ACHN (cell line): ENCODE measurements at places on chromosomes 12 and 14.

- DNase-seq: no peak
Observed at GRCh38 chr14:24315807-24316596, 4.7 kb downstream of the LTB4R start.

- DNase-seq: no peak
Observed at GRCh38 chr12:19683178-19683927, 244.1 kb downstream of the AEBP2 start.

- DNase-seq: no peak
Observed at GRCh38 chr14:100683578-100683977, 43.1 kb upstream of the DLK1 start.

DNA sequence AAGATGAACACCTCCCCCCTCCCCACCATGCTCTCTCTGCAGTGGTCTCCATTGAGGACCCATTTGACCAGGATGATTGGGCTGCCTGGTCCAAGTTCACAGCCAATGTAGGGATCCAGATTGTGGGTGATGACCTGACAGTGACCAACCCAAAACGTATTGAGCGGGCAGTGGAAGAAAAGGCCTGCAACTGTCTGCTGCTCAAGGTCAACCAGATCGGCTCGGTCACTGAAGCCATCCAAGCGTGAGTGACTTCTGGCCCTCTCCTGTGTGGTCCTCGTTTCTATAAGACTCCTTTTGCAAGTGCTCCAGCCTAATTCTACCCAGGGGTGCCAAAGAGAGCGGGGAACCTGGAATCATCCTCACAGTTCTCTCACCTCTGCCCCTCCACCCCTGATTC is 6.2 kb upstream of the ATN1 start:
- DNase-seq: no peak

DNA sequence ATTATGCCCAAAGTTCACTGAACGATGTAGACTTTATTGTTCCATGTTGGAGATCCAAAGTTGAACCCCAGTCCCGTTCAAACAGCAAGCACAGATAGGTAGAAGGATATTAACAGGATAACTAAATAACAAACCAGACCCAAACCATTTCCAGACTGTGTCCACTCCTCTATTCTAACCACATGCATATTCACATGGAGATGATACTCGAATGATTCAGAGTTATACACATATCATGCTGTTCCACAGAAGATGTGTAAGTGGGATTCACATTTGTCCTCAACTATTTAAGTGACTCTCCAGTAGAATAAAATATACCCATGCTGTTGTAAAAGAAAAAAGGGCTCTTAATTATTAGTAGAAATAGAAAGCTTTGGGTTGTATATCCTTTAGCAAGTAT is 185.9 kb downstream of the ITPR2 start:
- DNase-seq: no peak

DNA sequence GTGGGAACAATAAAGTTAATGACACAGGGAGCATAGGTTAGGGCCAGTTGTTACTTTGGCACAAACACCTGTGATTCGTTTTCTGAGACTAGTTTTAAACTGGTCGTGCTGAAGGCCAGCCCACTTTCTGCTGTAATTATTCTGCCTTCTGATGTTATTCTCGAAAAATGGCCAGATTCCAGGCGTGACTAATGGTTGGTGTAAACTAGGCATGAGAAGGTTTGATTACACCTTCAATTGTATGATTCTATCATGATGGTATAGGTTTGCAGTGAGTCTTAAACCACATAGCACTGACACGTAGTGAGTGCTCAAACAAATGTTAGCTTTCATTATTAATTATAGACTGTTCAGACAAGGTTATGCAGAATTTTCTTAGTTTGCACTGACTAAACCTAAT is 39.0 kb downstream of the CKB start:
- DNase-seq: no peak

- DNase-seq: no peak
Observed at GRCh38 chr12:49975318-49975761, 2.6 kb downstream of the AQP6 start.

- no peak for DNase-seq
Observed at GRCh38 chr14:75373133-75373532, 54.7 kb upstream of the JDP2 start.

- peak; percentile 63 for DNase-seq
Observed at GRCh38 chr12:6828781-6829535, 751 bp downstream of the P3H3 start.

GRCh38 chr12:69897744-69898143 is 72.7 kb downstream of the MYRFL start:
- DNase-seq: peak; percentile 67

- no peak for DNase-seq
Observed at GRCh38 chr14:54864526-54864925, 38.1 kb downstream of the GCH1 start.

DNA sequence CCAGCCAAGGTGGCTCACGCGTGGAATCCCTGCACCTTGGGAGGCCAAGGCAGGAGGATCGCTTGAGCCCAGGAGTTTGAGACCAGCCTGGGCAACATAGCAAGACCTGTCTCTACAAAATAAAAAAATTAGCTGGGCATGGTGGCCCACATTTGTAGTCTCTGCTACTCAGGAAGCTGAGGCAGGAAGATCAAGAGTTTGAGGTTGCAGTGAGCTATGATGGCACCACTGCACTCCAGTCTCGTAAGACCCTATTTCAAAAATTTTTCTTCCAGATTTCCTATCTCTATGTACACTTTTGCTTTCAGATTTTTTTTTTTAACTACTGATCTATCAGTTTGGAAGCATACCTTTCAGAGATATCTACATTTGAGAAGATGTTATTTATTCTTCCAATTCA is 15.3 kb downstream of the SNX6 start:
- DNase-seq: no peak

- DNase-seq: no peak
Observed at GRCh38 chr14:99391671-99392070, 89.0 kb downstream of the SETD3 start.

DNA sequence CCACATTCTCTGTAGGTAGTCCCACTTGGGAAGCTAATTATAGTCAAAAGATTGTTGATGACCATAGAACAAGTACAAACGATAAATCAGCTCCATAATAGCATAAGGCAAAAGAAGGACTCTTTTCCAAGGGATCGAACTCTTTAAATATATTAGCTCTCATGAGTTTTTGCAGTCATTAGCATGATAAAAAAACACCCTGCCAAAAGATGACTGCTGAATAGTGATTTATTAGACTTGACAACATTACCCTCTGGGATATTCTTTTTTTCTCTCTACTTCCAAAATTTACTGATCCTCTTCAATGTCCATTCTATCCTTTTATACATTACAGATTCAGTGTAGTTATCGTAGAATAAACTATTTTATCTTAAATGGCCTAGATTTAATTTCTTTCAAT is 14.2 kb downstream of the EPYC start:
- no peak for DNase-seq

DNA sequence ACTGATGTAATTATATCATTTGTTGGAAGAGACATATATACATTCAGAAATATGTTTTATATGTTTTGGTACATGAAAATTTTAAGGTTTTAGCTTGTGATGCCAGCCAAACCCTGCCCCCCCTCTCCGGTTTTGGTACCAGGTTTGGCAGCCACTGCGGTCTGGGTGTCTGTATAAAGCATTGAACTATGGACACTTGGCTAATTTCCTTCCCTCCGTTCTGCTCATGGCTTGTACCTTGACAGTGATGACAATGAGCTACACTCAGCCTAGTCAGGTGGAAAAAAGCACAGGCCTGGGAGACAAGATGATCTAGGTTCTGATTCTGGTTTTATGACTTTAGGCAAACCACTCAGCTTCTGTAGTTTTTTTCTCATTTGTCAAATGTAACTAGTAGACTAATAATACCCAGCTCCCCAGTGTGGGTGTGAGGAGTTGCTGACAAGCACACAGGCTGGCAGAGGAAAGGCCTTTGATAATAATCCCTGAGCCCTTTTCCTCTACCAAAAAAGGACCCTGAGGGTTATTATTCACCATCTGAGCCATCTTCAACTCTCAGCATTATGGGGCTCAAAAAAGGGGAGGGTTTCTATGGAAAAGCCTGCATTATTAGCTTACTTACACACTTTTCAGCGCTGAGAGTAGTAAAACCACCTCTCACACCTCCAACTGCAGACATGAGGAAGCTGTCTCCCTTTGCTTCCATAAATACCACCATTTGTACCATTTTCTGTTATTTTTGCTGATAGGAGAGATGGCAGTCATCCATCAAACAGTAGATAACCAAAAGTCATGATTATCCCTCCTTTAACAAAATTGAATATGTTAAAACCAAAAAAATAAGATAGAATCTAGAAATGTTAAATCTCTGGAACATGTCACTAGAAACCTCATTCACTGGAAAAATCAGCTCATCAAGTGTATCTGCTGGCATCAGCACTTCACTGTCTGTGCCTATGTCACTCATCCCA is 76.3 kb upstream of the PSMC1 start:
- DNase-seq: no peak

DNA sequence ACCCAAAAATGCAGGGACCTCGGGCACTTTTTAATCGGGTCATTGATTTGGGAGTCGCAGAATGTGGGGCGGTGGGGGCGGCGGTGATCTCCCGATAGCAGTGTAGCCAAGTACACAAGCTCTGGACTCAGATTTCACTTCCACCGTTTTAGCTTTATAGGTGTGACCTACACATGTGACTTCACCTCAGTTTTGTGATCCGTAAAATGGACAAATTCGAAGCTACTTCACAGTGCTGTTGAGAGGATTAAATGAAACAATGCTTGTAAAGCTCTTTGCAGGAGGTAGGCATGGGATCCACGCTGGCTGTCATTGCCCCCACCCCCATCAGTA is 478 bp downstream of the RITA1 start:
- DNase-seq: peak; percentile 31
